ENCODE measurements at places on chromosomes 7 and 10.

- H3K4me3 ChIP-seq = no peak overlapping the region
- H3K27me3 ChIP-seq = no peaks in the 10 kb centered on the region
- no peaks in the 10 kb centered on the region for H3K36me3 ChIP-seq
- H3K27ac ChIP-seq = no peak overlapping the region
- H3K4me1 ChIP-seq = no peaks in the 10 kb centered on the region
Measured at GRCh38 chr10:12572281-12572680, 222.9 kb downstream of the CAMK1D start.

GRCh38 chr10:124601431-124602120 is 140.0 kb downstream of the LHPP start:
- H3K36me3 ChIP-seq = no peaks in the 10 kb centered on the region
- no peak overlapping the region for H3K27ac ChIP-seq
- no peaks in the 10 kb centered on the region for H3K4me1 ChIP-seq
- DNase-seq = no peak

- H3K27me3 ChIP-seq = peaks cover 25% of the 10 kb centered on the region
- no peak for DNase-seq
- no peaks in the 10 kb centered on the region for H3K36me3 ChIP-seq
- no peak overlapping the region for H3K4me3 ChIP-seq
Measured at GRCh38 chr10:71627956-71628355, 91.6 kb downstream of the C10orf105 start.

- H3K27ac ChIP-seq = no peak overlapping the region
- H3K4me3 ChIP-seq = no peak overlapping the region
- DNase-seq = no peak
Measured at GRCh38 chr7:28096713-28097112, 83.9 kb downstream of the JAZF1 start.

GRCh38 chr10:132677096-132677472 is 108.9 kb downstream of the NKX6-2 start:
- DNase-seq = no peak
- H3K36me3 ChIP-seq = no peaks in the 10 kb centered on the region
- no peak overlapping the region for H3K27ac ChIP-seq
- H3K27me3 ChIP-seq = no peaks in the 10 kb centered on the region

GRCh38 chr7:116443101-116443523 is 56.4 kb upstream of the CAV2 start:
- H3K27ac ChIP-seq = peak overlapping the region; percentile 85
- no peaks in the 10 kb centered on the region for H3K36me3 ChIP-seq
- H3K4me1 ChIP-seq = peaks cover 7% of the 10 kb centered on the region
- H3K4me3 ChIP-seq = no peak overlapping the region
- H3K27me3 ChIP-seq = no peaks in the 10 kb centered on the region

DNA sequence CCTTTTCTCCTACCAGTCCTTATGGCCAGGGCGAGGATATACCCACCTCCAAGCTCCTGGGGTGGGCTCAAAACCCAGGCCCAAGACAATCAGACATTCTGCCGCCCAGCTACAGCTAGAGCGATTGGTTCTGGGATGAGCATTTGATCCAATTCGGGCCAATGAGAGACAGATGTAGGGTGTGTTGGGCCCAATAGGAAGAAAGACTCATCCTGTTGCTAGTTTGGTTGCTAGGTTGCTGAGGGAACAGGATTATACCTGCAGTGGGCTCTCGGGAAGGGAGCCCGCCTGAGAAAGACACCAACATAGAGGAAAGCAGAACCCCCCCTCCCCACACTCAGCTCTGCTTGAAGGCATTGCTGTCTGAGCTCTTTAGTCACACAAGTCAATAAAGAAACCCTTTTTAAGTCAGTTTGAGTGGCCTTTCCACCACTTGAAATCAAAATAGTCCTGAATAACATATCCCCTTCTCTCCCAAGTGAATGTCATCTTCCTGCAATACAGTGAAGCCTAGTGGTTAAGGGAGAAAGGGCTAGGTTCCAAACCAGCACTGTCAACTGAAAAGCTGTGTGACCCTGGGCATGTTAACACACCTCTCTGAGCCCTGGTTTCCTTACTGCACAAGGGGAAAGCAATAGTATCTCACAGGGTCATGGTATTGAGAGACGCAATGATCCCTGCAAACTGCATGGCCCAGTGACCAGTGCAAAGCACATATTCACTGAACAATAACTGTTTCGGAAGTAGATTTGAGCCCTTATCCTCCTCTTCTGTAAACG is 21.8 kb downstream of the ITPRIP start:
- no peak overlapping the region for H3K27ac ChIP-seq
- H3K4me1 ChIP-seq = peaks cover 29% of the 10 kb centered on the region
- no peak for DNase-seq
- H3K36me3 ChIP-seq = peaks cover 16% of the 10 kb centered on the region
- no peaks in the 10 kb centered on the region for H3K27me3 ChIP-seq

DNA sequence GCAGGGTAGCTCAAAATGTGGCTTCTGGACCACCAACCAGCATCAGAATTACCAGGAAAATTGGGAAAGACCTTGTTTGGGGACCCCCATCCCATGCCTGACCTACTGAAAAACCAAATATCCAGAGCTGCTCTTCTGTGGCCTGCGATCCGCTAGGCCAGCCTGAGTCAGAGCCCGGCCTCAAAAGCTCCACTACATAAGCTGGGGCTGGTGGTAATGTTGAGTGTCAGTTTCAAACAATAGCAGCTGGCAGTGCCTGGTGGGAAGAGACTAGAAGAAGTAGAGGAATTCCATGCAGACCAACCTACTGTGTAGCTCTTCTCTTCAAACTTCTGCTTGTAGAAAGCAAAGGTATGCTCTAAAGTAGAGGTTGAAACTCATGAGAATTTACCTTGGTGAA is 52.0 kb downstream of the KLRG2 start:
- H3K4me3 ChIP-seq = no peak overlapping the region
- no peaks in the 10 kb centered on the region for H3K27me3 ChIP-seq
- H3K4me1 ChIP-seq = no peaks in the 10 kb centered on the region
- no peaks in the 10 kb centered on the region for H3K36me3 ChIP-seq
- DNase-seq = peak; percentile 23
- H3K27ac ChIP-seq = no peak overlapping the region

- peaks cover 5% of the 10 kb centered on the region for H3K27me3 ChIP-seq
- peaks cover 4% of the 10 kb centered on the region for H3K4me1 ChIP-seq
- H3K27ac ChIP-seq = no peak overlapping the region
- H3K36me3 ChIP-seq = no peaks in the 10 kb centered on the region
- H3K4me3 ChIP-seq = no peak overlapping the region
Measured at GRCh38 chr7:94028768-94029167, 24.6 kb upstream of the BET1 start.

- H3K36me3 ChIP-seq = no peaks in the 10 kb centered on the region
- no peak for DNase-seq
- no peaks in the 10 kb centered on the region for H3K4me1 ChIP-seq
- no peak overlapping the region for H3K4me3 ChIP-seq
Measured at GRCh38 chr10:22560913-22561239, 153.5 kb downstream of the PIP4K2A start.

- no peak overlapping the region for H3K4me3 ChIP-seq
- H3K4me1 ChIP-seq = no peaks in the 10 kb centered on the region
- no peak overlapping the region for H3K27ac ChIP-seq
- no peaks in the 10 kb centered on the region for H3K36me3 ChIP-seq
Measured at GRCh38 chr7:16193631-16194030, 227.7 kb downstream of the CRPPA start.

DNA sequence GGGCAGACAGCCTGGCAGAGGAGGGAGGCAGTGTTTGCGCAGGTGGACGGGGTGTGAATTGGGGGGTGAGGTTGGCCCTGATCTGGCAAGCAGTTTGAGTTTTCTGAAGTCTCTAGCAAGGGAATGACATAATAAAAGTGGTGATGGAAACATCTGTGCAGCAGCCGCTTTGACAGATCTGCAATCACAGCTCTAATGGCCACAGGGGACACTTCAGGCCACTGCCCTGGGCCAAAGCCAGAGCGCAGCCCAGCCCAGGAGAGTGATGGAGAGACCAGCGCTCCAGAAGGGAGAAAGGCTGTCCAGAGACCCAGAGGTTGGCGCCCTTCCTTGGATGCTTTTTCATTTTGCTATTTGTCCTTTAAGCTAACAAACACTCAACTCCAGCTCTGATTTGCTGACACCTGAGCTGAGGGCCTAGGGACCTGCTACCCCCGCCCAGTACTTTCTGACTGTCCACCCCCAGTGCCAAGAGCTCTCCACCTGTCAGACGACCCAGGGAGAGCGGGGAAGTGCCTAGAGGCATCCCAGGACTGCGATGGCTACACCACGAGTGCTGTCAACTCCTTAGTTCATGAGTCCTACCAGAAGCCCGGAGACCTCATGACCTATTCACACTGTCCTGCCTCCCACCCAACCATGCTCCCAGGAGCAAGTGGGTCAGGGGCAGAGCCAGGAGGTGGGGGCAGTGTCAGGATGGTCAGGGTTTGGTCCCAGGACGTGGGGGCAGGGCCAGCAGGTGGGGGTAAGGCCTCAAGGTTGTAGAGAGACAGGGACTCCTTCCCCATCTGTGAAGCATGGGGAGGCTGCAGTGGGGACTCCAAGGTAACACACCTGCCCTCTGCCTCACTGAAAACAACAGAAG is 112.6 kb downstream of the PRKAG2 start:
- no peaks in the 10 kb centered on the region for H3K36me3 ChIP-seq
- peaks cover 25% of the 10 kb centered on the region for H3K27me3 ChIP-seq
- no peak overlapping the region for H3K4me3 ChIP-seq
- H3K27ac ChIP-seq = no peak overlapping the region
- no peaks in the 10 kb centered on the region for H3K4me1 ChIP-seq

- H3K27ac ChIP-seq = no peak overlapping the region
- no peak overlapping the region for H3K4me3 ChIP-seq
- DNase-seq = peak; percentile 33
- H3K36me3 ChIP-seq = no peaks in the 10 kb centered on the region
- no peaks in the 10 kb centered on the region for H3K27me3 ChIP-seq
Measured at GRCh38 chr7:129295015-129295423, 70.2 kb downstream of the AHCYL2 start.

DNA sequence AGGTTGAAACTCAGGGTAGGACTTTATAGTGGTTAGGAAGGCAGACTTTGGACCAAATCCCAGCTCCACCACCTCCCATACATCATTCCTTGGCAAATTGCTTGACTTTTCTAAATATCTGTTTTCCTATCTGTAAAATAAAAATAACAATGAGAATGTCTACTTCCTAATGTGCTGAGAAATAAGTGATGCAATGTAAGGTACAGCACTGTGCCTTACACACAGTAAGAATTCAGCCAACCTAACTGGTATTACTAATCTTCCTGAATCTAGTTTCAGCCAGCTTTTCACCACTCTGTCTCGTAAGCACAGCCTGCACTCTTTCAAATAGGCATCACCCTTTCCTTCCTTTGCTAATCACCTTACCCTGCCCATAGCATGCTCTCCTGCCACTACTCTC is 9.7 kb downstream of the PRLHR start:
- no peaks in the 10 kb centered on the region for H3K36me3 ChIP-seq
- DNase-seq = no peak
- H3K27me3 ChIP-seq = peaks cover 4% of the 10 kb centered on the region
- no peak overlapping the region for H3K4me3 ChIP-seq
- peaks cover 5% of the 10 kb centered on the region for H3K4me1 ChIP-seq
- no peak overlapping the region for H3K27ac ChIP-seq

DNA sequence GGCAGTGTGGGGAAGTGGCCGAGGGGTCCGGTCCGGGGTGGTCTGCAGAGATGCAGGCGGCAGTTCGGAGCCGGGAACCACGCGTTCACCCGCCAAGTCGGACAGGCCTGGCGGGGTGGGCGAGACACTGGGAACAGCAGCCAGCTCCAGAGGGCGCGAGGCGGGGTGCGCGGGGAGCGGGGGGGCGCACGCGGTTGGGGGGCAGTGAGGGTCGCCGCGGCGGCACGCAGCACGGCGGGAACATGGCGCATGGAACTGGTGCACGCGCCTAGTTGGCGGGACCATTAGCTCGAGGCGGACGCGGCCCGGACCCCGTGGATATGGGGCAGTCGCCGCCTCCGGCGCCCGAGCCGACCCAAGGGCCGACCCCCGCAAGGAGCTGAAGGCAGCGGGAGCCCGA is 635.9 kb downstream of the ZNF37A start:
- H3K36me3 ChIP-seq = no peaks in the 10 kb centered on the region
- no peak overlapping the region for H3K4me3 ChIP-seq
- H3K4me1 ChIP-seq = no peaks in the 10 kb centered on the region
- no peak for DNase-seq
- no peak overlapping the region for H3K27ac ChIP-seq

- no peaks in the 10 kb centered on the region for H3K36me3 ChIP-seq
- no peak for DNase-seq
- H3K27ac ChIP-seq = peak overlapping the region; percentile 79
- H3K27me3 ChIP-seq = no peaks in the 10 kb centered on the region
Measured at GRCh38 chr10:15369256-15370211, 1.6 kb downstream of the FAM171A1 start.

DNA sequence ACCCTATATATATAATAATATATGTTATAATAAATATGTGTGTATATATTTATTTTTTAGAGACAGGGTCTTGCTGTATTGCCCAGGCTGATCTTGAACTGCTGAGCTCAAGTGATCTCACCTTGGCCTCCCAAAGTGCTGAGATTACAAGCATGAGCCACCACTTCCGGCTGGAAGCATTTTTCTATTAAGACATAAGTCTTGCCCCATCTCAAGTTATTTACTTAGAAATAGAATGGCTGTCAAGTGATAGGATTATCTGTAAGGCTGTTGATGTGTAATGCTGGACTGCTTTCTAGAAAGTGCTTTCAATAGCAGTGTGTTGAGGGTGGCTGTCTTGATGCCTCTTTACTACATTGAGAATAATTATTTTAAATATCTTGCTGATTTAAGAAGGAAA is 65.2 kb downstream of the ZMYND11 start:
- H3K4me3 ChIP-seq = no peak overlapping the region
- no peaks in the 10 kb centered on the region for H3K27me3 ChIP-seq
- no peaks in the 10 kb centered on the region for H3K36me3 ChIP-seq
- peaks cover 7% of the 10 kb centered on the region for H3K4me1 ChIP-seq
- H3K27ac ChIP-seq = no peak overlapping the region
- peak; percentile 29 for DNase-seq

GRCh38 chr7:101258243-101258731 is 13.4 kb upstream of the FIS1 start:
- H3K36me3 ChIP-seq = no peaks in the 10 kb centered on the region
- H3K4me1 ChIP-seq = no peaks in the 10 kb centered on the region
- H3K4me3 ChIP-seq = no peak overlapping the region
- no peaks in the 10 kb centered on the region for H3K27me3 ChIP-seq

- DNase-seq = no peak
- H3K4me1 ChIP-seq = no peaks in the 10 kb centered on the region
- no peak overlapping the region for H3K4me3 ChIP-seq
- H3K27ac ChIP-seq = no peak overlapping the region
- H3K36me3 ChIP-seq = no peaks in the 10 kb centered on the region
Measured at GRCh38 chr7:127793582-127793981, 141.6 kb downstream of the SND1 start.

GRCh38 chr10:21364196-21365114 is 161.0 kb downstream of the SKIDA1 start:
- DNase-seq = peak; percentile 77
- H3K36me3 ChIP-seq = no peaks in the 10 kb centered on the region
- peaks cover 24% of the 10 kb centered on the region for H3K4me1 ChIP-seq
- peak overlapping the region; percentile 90 for H3K27ac ChIP-seq
- no peaks in the 10 kb centered on the region for H3K27me3 ChIP-seq

Measured in astrocyte (in vitro differentiated cells and primary cell).